Activated T-cell treated with anti-CD3 and anti-CD28 coated beads, Interleukin-2, amount 50 U/mL, for 4 hours (primary cell): ENCODE measurements at places on chromosomes 5 and 9. TPM values are rescaled to one million over a fixed set of nuclear protein-coding genes. Genes with fewer than 3 reads are reported as not detected.

Gene IFNA2
- not detected for total RNA-seq

Gene WNT8A
- total RNA-seq: not detected

Gene RNF224
- not detected for total RNA-seq

Gene RGS14
- 62.3 TPM for total RNA-seq

Gene PGM5
- not detected for total RNA-seq

Gene CDC20B
- 0.11 TPM for total RNA-seq

Gene SPATA31E1
- total RNA-seq: not detected

Gene SHISAL2B
- total RNA-seq: not detected

Gene ISL1
- total RNA-seq: not detected

Gene COL15A1
- total RNA-seq: 0.16 TPM

Gene NR2F1
- 0.21 TPM for total RNA-seq

Gene FABP6
- not detected for total RNA-seq

Gene SOHLH1
- total RNA-seq: not detected

Gene QRFP
- not detected for total RNA-seq

DNA sequence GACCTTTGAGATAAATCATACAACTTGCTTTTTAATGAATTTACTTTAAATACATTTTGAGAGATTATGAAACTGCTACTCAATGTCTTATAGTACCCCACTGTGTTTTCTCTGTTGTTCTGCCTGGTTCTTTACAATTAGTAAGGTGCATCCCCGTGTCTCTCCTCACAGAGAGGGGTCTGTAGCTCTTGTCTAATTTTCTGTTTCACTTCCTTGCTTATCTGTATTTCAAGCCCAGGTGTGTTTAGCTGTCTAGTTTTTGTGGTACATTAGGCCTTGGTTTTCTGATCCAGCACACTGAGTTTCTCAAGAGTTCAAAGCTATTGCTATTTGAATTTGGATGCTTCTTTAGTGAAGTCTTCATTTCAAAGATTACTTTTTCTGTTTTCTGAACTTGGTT, 105.1 kb downstream of the MAST4 start:
- DNase-seq: no peak

- no peak for DNase-seq
Measured at GRCh38 chr9:2967766-2968165, 123.9 kb upstream of the PUM3 start.

DNA sequence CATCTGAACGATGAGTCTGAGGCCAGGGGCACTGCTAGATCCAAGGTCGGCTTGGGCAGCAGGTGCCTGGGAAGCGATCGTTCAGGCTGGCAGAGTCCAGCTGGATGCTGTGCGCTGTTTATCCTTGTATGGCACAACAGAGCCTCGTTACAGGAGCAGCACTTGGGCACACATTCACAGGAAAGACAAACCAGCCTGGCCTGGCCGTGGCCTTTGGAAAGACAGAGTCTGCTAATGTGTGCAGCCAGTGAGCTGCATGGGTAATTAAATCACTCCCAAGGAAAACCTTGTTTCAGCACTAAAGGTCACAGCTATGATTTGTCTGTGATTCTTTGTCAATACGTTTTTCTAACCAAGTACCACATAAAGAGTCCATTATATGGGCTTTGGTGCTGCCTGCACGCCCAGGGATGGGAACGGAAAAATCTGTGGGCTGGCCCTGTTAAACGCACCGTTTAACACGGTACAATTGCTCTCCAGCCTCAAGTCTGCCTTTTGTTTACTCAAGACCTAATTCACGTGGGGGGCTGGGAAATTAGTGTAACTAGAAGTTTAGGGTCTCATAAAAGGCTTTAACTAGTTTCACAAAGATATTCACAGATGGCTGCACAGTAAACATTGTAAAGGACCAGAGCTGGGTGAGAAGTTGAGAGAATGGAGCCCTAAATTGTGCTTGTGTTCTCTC, 509.3 kb downstream of the KDM4C start:
- no peak for DNase-seq

DNA sequence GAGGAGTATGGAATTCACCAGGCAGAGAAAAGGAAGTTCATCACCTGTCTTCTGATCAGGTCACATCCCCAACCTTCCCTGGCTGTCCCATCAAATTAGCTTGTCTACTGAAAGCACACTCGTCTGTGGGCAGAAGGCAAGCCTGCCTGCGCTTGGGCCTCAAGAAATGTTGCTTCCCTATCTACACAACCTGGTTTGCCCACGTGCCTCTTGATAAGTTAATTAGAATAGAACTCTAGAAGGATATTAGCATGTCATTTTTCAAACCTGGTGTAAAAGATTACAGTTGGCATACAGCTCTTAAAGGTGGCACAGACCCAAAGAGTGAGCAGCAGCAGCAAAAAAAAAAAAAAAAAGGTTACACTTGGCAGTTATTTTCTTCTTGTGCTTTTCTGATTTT, 5.1 kb downstream of the TTC23L start:
- DNase-seq: no peak

DNA sequence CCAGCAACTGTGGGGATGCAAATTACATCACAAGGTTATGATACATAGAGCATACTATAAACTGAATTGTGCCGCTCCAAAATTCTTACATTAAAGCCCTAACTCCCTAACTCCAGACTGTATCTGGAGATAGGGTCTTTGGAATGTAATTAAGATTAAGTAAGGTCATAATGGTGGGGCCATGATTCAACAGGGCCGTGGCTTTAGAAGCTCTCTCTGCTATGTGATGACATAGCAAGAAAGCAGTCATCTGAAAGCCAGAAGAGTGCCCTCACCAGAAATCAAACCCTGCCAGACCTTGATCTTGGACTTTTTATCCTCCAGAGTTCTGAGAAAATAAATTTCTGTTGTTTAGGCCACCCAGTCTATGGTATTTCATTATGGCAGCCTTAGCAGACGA, 123.9 kb downstream of the FBXL17 start:
- DNase-seq: no peak

GRCh38 chr9:103992938-103993579, 101.0 kb upstream of the SMC2 start:
- DNase-seq: no peak

- no peak for DNase-seq
Measured at GRCh38 chr5:173733021-173733420, 116.6 kb upstream of the BOD1 start.

DNA sequence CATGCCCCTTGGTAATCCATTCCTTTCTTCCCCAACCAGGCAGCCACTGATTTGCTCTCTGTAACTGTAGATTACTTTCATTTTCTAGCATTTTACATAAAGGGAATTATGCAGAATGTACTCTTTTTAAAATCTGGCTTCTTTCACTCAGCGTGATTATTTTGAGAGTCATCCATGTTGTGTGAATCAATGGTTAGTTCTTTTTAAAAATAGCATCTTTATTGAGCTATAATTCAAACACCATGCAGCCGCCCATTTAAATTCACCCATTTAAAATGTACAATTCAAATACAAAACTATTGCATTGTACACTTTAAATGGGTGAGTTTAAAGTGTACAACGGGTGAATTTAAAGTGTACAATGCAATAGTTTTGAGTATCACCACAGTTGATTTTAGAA, 2.3 kb upstream of the OR13J1 start:
- no peak for DNase-seq

DNA sequence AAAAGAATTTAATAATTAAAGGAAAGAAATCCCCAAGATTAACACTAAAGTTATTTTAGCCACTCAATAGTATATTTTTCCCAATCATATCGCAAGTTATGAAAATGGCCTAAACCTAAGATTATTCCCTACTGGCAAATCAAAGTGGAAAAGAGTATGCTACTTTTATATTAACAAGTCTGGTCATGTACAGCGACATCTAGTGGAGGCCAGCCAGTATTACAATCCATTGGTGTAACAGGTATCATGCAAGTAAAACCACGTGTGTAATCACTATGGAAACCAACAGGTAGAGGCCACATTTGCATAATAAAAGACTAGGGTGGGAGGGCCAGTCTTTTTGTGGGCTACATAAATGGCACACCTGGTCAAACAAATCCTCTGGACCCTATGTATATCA, 976.4 kb upstream of the CDH9 start:
- no peak for DNase-seq

- DNase-seq: no peak
Measured at GRCh38 chr5:96227957-96228356, 205.1 kb downstream of the PCSK1 start.

DNA sequence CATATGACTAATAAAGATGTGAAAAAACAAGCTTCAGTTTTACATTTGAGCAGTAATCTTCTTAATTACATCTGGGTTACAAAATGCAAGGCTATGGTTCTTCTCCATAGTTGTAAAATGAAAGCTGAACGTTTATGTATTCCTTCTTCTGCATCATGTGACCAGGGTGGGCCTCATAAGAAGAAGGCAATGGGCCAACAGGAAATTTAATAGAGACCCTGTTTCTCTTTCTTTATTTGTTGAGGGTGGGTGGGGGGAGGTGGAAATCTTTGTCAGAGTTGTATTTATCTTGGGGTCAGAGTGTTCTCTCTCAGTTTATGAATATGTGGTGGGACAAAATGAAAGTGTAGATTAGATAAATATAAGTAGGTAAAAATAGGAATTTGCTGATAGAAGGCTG, 418.8 kb downstream of the TLE4 start:
- no peak for DNase-seq

DNA sequence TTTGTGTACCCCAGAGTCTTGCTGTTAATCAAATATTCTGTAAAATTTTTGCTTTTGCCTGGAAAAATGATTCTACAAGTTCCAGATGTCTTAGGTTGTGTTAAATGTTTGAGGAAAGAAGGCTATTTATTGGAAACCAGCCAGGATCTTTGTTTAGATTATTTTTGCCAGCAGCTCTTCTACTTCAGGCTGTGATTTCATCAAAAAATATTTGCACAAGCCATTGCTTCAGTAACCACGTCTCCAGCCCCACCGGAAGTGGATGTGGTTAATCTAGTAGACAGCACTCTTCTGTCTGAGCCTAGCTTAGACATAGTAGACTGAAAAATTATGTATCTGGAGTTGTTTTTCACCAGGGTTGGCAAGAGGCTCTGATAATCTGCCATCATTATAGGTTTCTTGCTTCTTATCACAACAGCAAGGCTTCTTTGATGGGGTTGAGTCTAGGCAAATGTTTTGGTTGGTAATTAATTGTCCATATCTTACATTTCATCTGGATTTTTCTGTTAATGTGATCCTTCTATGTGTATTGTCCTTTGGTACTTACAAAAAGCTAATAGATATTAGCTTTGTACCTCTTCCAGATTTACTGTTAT, 17.1 kb downstream of the KCTD16 start:
- DNase-seq: peak; percentile 68

DNA sequence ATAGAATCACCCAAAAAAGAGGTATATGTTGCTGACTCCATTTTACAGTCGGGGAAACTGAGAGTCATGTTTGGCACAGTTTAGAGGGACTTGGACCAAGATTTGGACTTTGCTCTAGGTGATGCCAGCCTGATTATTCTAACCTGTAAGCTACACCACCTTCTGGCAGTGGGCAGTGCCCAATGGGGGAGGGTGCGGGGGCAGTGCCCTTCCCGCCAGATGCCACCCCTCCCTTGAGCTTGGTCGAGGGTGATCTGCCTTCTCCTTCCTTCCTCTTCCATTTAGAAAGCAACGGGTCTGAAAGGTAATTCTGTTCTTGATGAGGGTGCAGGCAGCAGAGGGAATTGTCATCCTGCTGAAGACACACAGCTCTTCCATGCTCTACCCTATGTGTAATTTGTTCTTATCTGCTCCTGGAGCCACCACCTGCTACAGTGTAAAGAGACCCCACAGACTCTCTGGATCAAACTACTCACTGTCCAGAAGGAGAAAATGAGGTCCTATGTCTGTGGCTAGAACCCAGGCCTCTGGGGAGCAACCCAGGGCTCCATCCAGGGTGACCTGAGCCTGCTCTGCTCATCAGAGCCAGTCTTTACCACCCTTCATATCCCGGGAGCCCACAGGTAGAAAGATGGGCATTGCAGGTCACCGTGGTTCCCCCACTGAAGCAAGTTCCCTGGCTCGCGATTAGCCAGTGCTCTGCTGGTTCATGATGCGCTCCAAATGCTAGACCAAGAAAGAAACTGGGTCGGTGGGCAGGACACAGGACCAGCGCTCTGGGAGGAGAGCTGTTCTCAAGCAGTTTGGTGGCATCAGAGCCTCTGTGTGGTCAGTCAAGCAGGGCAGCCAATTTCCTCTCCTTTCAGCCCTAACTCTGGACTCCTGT, 156.2 kb downstream of the RGS3 start:
- no peak for DNase-seq

GRCh38 chr9:70073193-70073592, 29.5 kb downstream of the MAMDC2 start:
- no peak for DNase-seq

- no peak for DNase-seq
Measured at GRCh38 chr9:93549611-93550010, 26.8 kb upstream of the PHF2 start.

- DNase-seq: no peak
Measured at GRCh38 chr5:32003981-32004380, 170.1 kb downstream of the GOLPH3 start.

- DNase-seq: no peak
Measured at GRCh38 chr9:101132801-101133200, 104.3 kb downstream of the PLPPR1 start.

DNA sequence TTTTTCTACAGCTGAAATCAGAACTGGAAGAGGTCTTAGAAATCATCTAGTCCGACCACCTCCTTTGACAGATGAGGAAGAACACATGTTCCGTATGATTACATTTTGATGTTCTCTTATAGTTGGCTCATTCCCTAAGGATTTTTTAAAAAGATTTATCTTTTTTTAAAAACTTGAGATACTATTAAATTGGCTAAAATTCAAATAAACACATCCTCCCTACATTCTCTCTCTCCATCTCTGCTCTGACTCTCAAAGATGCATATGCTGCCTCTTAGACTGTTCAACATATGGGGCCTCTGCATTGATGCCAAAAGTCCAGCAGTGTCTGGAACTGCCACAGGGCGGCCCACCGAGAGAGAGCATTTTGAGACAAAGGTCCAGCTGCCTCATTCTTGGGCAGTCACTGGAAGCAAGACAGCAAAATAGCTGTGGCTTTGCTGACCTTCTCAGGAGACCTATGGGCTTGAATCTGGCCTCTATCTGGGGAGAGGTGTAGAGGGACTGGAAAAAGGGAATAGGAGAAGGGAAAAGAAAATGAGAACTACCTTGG, 12.8 kb upstream of the TSSK1B start:
- no peak for DNase-seq

DNA sequence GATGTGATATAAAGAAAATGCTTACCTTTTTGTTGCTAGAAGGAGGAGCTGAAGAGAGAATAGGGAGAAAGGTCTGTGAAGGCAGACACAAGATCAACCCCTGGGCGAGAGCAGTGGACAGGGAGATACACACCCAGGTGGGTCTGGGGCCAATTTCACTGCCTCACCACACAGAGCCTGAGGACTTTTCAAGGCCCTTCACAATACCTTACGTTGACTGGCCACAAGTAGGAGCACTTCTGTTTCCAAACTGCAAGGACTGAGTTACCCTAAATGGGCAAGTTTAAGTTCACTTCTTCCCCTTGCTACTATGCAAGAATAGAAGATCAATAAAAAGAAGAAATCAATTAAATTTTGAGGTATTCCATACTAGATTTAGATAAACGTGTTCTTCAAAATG, 174.5 kb upstream of the SLC12A2 start:
- no peak for DNase-seq

- DNase-seq: no peak
Measured at GRCh38 chr5:64184832-64185231, 19.2 kb downstream of the RNF180 start.
